Left colon (tissue), 2 donors: ENCODE measurements at places on chromosomes 5 and 9. TPM values are rescaled to one million over a fixed set of nuclear protein-coding genes. Genes with fewer than 3 reads are reported as not detected.

DNA sequence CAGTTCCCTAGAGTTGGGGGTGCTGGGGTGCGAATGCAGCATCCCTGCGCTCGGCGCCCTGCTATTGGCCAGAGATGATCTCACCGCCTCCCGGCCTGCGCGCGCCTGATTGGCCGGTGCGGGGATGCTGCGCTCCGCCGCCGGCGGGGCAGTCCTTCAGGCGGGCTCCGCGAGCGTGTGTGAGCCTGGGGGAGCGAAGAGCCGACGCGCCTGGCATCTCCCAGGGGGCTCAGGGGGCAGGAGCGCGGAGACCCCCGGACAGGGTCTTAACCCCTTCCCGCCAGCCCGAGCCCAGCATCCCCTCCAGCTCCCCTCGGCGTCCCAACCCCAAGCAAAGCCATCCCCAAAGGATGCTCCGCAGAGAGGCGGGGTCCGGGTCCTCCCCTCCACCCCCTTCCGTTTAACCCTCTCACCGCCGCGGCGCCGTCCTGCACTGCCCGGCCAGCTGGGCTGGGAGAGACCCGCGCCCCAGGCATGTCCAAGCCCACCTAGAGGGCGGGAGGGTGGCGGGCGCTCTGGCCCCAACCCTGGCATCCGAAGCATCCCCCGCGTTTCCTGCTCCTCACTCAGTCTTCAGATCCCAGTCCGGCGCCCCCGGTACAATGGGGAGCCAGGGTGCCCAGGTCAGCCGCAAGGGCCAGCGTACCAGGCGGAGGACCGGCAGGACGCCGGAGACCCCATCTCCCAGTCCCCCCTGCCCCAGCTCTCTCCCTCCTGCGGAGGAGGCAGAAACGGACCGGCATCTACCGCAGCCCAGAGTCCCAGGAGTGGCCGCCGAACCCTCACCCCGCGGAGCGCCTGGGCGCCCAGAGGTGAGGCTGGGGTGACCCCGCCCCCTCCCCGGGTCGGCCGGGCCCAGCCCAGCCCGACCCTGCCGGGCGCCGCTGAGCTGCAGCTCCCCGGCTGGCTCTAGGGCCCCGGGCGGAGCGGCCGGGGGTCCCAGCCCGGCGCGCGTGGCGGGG, 19.3 kb upstream of the TOR2A start:
- DNase-seq = no peak

DNA sequence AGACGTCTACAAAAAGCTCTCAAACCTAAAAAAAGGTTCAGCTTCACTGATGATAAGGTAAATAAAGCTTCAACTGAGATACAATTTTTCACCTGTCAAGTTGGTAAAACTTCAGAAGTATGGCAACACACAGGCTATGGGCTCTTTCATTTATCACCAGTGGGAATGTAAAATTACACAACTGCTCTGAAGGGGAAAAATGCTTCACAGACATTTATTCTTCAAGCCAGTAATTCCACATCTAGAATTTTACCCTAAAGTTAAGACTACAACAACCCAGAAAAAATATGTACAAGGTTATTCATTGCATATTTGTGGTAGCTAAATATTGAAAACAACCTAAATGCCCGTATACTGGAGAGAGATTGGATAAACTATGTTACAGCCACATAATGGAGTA, 48.1 kb upstream of the NREP start:
- DNase-seq = no peak

GRCh38 chr5:192691-192969, 1.3 kb downstream of the LRRC14B start:
- no peak for DNase-seq

GRCh38 chr5:73067213-73067612, 53.2 kb upstream of the TMEM171 start:
- no peak for DNase-seq

GRCh38 chr5:141866096-141866495, 12.1 kb downstream of the PCDH1 start:
- peak; percentile 95 for DNase-seq

DNA sequence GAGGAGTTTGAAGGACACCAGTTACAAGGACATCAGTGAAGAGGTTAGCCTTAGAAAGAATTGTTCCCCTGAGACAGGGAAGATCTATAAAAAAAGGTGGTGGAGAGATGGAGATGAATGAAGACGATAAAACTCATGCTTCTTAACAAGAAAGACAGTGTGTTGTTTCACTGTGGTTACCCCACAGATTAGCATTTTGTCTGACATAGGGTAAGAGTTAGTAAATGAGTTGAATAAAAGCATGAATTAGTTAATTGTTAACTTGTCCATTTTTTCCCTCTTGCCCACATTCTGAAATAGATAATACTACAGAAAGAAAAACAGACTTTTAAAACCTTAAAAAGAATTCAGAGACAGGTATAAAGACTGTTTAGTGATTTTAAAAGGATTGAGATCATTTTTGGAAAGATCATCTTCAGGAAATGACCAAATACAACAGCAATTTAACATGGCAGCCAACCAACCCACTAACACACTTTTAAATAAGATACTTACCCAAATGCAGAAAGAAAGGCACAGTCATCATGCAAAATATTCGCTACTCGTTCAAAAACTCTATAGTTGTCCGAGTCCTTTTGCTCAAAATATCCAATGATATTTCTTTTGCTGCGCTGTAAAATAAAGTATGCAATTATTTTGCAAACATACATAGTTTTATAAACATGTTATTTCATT, 78.5 kb downstream of the ERP44 start:
- no peak for DNase-seq

- no peak for DNase-seq
Observed at GRCh38 chr5:140023611-140024191, 19.4 kb downstream of the NRG2 start.

The NEUROG1 gene
- total RNA-seq = not detected

The MYOZ3 gene
- total RNA-seq = 0.31 TPM

The LCN15 gene
- total RNA-seq = 15.9 TPM

The FBXW2 gene
- total RNA-seq = 62.0 TPM

The TLR4 gene
- total RNA-seq = 12.8 TPM
